ENCODE measurements at places on chromosomes 2 and 18. TPM values are rescaled to one million over a fixed set of nuclear protein-coding genes. Genes with fewer than 3 reads are reported as not detected.

- DNase-seq: no peak
These were observed 31.0 kb upstream of the GALNT3 start for GRCh38 chr2:165825041-165825440.

DNA sequence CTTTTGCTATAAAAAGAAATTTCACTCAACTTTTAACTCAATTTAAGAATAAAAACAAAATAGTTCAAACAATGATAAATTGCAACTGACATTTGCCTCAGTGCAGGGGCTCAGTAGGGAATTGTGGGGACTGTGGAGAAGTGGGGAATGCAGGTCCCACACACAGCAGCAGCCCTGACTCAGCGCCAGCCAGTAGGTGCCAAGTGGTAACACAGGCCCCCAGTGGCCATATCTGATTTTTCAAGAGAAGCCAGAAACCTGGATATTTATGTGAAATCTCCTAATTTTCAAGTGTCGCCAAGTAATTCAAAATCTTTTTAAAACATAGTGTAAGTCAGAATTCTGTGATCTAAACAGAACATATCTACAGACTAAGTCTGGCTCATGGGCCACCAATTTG is 186.3 kb downstream of the EN1 start:
- DNase-seq: no peak

- DNase-seq: no peak
These were observed 81.9 kb upstream of the MBOAT2 start for GRCh38 chr2:9085353-9085752.

The SDC1 gene
- total RNA-seq: 3.1 TPM

DNA sequence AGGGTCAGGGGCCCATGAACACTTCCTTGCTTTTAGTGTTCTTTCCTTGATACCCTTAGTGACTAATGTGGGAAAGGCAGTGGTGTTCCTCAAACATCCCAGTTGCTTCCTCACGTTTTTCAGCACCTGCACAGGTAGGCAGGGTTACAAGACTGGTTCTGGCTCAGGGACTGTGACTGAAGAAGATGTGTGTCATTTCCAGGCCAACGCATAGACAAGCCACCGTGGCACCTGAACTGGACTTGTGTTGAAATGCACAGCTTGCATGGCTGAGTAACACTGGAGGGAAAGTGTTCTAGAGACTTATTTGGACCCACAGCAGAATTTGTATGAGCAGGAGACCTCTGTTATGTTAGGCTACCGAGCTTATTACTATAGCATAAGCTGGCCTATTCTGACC is 107.9 kb downstream of the SPOPL start:
- DNase-seq: no peak

The FAM110C gene
- total RNA-seq: 5.0 TPM

DNA sequence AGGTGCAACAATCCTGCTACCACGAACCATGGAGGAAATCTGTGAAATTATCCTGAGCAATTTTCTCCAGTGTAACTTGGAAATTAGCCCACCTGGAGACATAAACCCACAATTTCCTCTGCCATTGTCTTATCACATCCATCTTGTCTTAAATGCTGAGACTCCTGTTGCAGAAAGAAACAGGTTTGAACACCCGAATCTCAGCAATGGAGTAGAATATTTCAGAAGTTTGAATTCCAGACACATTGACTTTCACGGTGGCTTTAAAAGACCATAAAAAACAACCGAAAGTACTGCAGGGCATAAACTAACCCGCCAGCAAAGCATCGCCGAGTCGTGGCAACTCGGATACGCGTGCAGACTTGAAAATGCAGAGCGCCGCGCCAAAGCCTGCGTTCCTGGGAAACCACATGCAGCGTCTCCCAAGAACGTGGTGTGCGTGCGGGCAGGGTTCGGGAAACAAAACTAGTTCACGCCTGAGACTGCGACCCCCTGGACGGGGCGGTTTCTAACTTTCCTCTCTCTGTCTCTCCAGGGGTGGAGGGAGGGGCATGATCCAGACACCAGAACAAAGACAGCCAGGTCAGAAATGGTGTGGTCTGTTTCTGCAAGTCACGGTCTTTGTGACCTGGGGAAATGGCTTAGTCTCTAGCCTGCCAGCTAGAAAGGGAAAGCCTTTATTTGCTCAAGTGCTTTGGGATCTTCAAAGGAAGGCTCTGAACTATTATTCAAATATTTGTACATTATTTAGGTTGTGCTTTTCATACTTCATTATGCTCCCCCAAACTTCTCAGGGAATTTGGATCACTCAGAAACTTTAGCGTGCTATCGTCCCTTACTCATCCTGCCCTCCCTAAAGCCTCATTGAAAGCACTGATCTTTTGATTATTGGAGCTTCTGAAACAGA is 26.9 kb upstream of the KCTD1 start:
- no peak for DNase-seq

DNA sequence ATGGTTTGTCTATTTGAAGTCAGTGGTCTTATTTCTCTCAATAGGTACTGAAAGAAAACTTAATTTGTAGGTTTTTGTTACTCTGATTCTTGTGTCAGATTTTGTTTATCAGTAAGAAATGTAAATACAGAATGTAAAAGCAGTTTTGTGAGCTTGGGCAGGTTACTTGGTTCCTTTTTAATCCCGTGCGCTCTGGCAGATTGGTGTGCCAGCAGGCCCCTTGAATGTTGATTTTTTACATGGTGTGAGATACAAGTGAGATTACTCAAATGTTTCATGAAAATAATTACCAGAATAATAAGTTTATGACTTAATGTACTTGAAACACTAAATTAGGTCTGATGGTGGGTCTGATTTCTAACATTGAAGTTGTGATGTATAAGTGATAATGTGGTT is 13.4 kb downstream of the HNRNPA3 start:
- no peak for DNase-seq

- no peak for DNase-seq
These were observed 17.8 kb upstream of the KCNK3 start for GRCh38 chr2:26674771-26675170.

Data from thoracic aorta (tissue), 2 donors.